ENCODE measurements at places on chromosomes 2 and 18. TPM values are rescaled to one million over a fixed set of nuclear protein-coding genes. Genes with fewer than 3 reads are reported as not detected.

SERPINB11 gene
- not detected for total RNA-seq

ITGA6 gene
- total RNA-seq, result 61.7 TPM

LGALSL gene
- 31.0 TPM for total RNA-seq

CENPA gene
- total RNA-seq, result 0.50 TPM

GALNT1 gene
- total RNA-seq, result 23.7 TPM

RAD51AP2 gene
- total RNA-seq, result not detected

HOXD4 gene
- not detected for total RNA-seq

SP9 gene
- total RNA-seq, result not detected

GRCh38 chr2:178827739-178828485, 20.7 kb upstream of the TTN start:
- H3K4me3 ChIP-seq, result no peak overlapping the region
- no peak for DNase-seq
- no peak overlapping the region for H3K27ac ChIP-seq
- peaks cover 2% of the 10 kb centered on the region for H3K36me3 ChIP-seq
- H3K4me1 ChIP-seq, result peaks cover 3% of the 10 kb centered on the region

- H3K36me3 ChIP-seq, result no peaks in the 10 kb centered on the region
- H3K4me1 ChIP-seq, result no peaks in the 10 kb centered on the region
- no peak for DNase-seq
These were observed 25.7 kb upstream of the THOC1 start for GRCh38 chr18:293536-293935.

GRCh38 chr2:32712870-32713269, 85.0 kb downstream of the TTC27 start:
- H3K4me1 ChIP-seq, result peaks cover 15% of the 10 kb centered on the region
- H3K36me3 ChIP-seq, result peaks cover 12% of the 10 kb centered on the region
- H3K27me3 ChIP-seq, result no peaks in the 10 kb centered on the region
- H3K27ac ChIP-seq, result peak overlapping the region; percentile 34

DNA sequence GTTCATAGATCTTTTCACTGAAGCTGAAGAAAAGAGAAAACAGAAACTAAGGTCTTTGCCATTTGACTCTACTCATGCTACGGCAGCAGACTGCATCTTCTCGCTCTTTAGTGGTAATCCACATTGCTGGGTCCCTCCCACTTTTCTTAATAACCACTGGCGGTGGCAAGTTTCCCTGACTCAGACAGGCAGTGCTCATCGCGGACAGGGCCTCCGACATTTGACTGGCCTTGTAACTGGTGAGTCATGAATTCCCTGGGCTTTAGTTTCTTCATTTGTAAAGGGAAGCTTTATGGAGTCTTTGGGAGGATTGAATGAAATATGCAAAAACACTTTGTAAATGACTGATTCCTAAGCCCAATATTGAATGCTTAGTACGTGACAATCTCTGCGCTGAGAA, 238.2 kb upstream of the RBBP8 start:
- no peaks in the 10 kb centered on the region for H3K27me3 ChIP-seq
- no peaks in the 10 kb centered on the region for H3K4me1 ChIP-seq
- DNase-seq, result no peak

- H3K27me3 ChIP-seq, result peaks cover 4% of the 10 kb centered on the region
- no peak overlapping the region for H3K27ac ChIP-seq
- H3K4me3 ChIP-seq, result no peak overlapping the region
- no peaks in the 10 kb centered on the region for H3K36me3 ChIP-seq
- H3K4me1 ChIP-seq, result peaks cover 4% of the 10 kb centered on the region
These were observed 344.9 kb downstream of the LPIN1 start for GRCh38 chr2:12091201-12091806.

DNA sequence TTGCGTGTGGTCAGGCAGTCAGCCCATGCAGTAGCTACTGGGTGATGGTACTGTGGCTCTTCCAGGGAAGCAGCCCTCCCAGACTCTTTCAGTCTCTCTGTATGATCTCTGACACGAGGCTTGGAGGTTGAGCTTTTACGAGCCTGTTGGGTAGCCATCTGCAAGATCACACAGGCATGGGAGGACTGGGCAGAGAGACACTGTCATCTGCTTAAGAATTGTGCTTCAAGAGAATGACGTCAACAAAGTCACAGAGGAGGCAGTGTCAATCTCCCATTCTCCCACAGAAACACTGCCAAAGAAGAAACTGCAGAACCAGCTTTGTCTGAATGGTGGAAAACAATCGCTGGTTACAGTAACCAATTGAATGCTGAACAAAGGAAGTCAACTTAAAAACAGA, 78.4 kb upstream of the MC2R start:
- H3K27me3 ChIP-seq, result peaks cover 3% of the 10 kb centered on the region
- H3K4me3 ChIP-seq, result no peak overlapping the region
- DNase-seq, result no peak
- no peak overlapping the region for H3K27ac ChIP-seq
- H3K4me1 ChIP-seq, result peaks cover 2% of the 10 kb centered on the region

GRCh38 chr2:68141875-68142274, 15.8 kb upstream of the PNO1 start:
- H3K4me3 ChIP-seq, result no peak overlapping the region
- H3K36me3 ChIP-seq, result peaks cover 3% of the 10 kb centered on the region
- no peaks in the 10 kb centered on the region for H3K27me3 ChIP-seq
- H3K4me1 ChIP-seq, result peaks cover 4% of the 10 kb centered on the region
- H3K27ac ChIP-seq, result no peak overlapping the region

DNA sequence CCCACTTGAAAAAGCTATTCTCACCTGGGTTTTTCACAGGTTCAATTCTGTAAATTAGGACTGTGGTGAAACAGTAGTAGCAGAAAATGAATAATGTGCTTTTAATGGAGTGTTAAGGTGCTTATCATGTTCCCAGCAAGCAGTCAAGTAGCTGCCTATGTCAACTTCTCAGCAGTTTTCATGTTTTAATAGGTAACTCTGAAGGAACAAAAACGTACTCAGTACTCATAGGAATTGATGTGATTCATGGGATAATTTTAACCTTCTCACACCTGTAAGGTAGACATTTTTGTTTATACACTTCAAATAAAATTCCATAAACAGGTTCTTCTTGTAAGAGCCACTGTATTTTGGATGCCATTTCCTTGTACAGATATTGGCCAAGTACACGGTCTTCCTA, 801.6 kb downstream of the MBD2 start:
- H3K27me3 ChIP-seq, result no peaks in the 10 kb centered on the region
- no peaks in the 10 kb centered on the region for H3K36me3 ChIP-seq
- no peak overlapping the region for H3K27ac ChIP-seq
- no peaks in the 10 kb centered on the region for H3K4me1 ChIP-seq
- no peak overlapping the region for H3K4me3 ChIP-seq

- peaks cover 45% of the 10 kb centered on the region for H3K27me3 ChIP-seq
- no peaks in the 10 kb centered on the region for H3K36me3 ChIP-seq
- peaks cover 23% of the 10 kb centered on the region for H3K4me1 ChIP-seq
- H3K4me3 ChIP-seq, result no peak overlapping the region
These were observed 78.2 kb upstream of the UXS1 start for GRCh38 chr2:106272216-106272807.

GRCh38 chr2:118197011-118197675, 108.9 kb downstream of the INSIG2 start:
- no peaks in the 10 kb centered on the region for H3K36me3 ChIP-seq
- no peak overlapping the region for H3K4me3 ChIP-seq
- no peak overlapping the region for H3K27ac ChIP-seq
- H3K4me1 ChIP-seq, result peaks cover 4% of the 10 kb centered on the region

GRCh38 chr2:26249625-26250024, 4.9 kb downstream of the HADHB start:
- no peak for DNase-seq
- H3K4me3 ChIP-seq, result no peak overlapping the region
- H3K36me3 ChIP-seq, result no peaks in the 10 kb centered on the region
- H3K27ac ChIP-seq, result no peak overlapping the region

- no peak overlapping the region for H3K27ac ChIP-seq
- peaks cover 14% of the 10 kb centered on the region for H3K27me3 ChIP-seq
- H3K4me3 ChIP-seq, result no peak overlapping the region
- H3K36me3 ChIP-seq, result no peaks in the 10 kb centered on the region
These were observed 662.4 kb downstream of the GALR1 start for GRCh38 chr18:77911971-77912605.

DNA sequence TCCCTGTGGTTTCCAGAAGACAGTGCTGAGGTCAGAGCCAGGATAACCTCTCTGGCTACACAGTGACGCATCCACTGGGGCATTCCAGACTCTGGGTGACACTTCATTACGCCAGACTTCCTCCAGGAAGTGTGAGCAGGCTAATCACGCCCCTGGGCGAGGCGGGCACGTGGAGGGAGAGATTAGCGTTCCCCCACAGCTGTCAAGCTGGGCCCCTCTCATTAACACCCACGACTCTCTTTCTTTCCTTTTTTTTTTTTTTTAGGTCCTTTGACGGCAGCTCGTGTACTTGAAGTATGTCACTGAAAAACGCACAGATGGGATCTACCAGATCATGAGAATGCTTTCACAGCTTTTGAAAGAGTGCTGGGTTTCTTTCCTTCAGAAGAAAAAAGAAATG, 274.6 kb downstream of the AFF3 start:
- peaks cover 2% of the 10 kb centered on the region for H3K36me3 ChIP-seq
- H3K27me3 ChIP-seq, result peaks cover 7% of the 10 kb centered on the region
- no peak for DNase-seq

DNA sequence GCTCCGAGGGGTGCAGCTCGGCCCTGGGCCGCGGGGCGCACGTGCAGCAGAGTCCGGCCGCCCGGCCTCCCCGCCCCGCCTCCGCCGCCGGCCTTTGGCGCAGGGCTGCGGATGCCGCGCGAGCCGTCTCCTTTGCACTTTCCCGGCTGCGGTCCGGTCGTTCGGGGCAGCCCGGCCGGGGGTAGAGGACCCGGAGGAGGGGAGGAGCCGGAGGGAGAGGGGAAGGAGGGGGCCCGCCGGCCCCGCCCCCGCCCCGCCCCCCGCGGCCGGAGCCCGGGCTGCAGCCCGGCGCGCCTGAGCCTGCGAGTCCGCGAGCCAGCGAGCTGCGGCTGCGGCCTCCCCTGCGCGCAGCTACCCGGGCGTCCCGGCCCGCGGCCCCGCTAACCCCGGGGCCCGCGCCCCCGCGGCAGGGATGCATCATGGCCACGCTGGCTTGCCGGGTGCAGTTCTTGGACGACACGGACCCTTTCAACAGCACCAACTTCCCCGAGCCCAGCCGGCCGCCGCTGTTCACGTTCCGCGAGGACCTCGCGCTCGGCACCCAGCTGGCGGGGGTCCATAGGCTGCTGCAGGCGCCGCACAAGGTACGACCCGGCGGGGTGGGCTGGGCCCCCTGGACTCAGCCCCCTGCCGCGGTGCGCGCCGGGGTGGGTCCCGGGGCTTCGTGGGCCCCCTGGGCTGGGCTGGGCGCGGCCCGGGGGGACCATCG, at the start of gene FHOD3:
Gene FHOD3, plus strand, starts transcription at position 297 of the 709 bp plus-strand sequence. Its CDS starts 123 bp downstream, at position 420.
- peak within 1 kb of the TSS; percentile 12 for H3K4me3 ChIP-seq
- no peak within 1 kb of the TSS for H3K27ac ChIP-seq
- no peaks in the 10 kb centered on the region for H3K4me1 ChIP-seq
- no peak for DNase-seq
- H3K36me3 ChIP-seq, result no peaks in the 10 kb centered on the region

DNA sequence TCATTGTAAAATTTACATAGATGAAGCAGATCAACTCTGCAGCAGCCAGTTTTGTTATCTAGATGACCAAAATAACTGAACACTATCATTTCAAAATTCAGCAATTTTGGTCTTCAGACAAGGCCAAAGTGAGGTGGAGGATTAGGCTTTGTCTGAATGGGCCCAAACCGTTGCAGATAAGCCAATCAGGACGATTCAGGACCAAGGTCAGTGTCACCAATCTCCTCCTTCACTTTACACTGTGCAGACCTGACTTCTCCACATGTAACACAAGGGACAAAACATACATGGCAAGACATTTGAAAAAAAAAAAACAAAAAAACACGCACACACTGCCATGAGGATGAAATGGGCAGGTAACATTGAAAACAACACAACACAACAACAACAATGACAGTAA, 211.2 kb downstream of the NAPG start:
- H3K27me3 ChIP-seq, result peaks cover 26% of the 10 kb centered on the region
- no peak overlapping the region for H3K27ac ChIP-seq
- no peaks in the 10 kb centered on the region for H3K4me1 ChIP-seq
- no peak overlapping the region for H3K4me3 ChIP-seq
- DNase-seq, result no peak

Measured in T-helper 17 cell (primary cell).